ENCODE measurements at places on chromosomes 4 and X.

GRCh38 chrX:70477734-70478075 lies 33.1 kb downstream of the DLG3 start:
- no peak for DNase-seq

GRCh38 chrX:55102754-55103153 lies 13.9 kb downstream of the PAGE2 start:
- DNase-seq = no peak

GRCh38 chr4:151854731-151855130 lies 93.9 kb upstream of the GATB start:
- no peak for DNase-seq

- DNase-seq = no peak
Measured at GRCh38 chrX:120647127-120647526, 17.3 kb upstream of the C1GALT1C1 start.

DNA sequence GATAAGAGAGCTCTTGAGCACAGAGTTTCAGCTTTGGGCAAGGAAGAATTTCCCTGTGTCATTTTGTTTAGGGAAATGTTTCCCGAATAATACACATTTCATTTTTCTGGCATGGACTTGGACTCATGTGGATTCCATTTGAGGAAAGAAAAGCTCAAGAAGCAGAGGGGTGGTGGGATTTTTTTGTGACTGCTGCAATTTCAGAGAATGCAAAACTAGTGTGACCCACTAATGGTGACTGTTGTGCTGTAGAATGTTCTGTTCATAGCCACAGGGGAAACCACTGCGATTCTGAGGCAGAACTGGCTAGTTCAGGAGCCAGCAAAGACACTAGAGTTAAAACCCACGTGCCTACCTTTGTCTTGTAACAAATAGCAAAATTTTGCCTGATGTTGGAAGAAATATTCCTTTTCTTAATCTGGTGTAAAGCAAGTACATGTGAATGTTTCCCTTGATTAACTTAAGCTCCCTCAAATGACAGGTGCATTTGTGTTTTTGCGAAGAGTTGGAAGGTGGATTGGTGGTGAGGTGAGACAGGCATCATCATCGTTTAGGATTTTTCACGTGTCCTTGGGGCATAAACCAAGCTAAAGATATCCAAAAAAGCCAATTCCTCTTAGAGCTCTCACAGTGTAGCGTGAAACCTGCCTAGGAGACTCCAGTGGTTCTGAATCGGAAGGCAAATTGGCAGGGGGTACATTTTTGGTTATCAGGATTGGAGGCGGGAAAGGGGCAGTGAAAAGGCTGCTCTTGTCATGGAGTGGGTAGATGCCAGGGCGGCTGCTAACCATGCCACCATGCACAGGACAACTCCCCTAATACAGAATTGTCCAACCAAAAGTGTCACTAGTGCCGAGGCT lies 38.0 kb upstream of the FAM9C start:
- no peak for DNase-seq

GRCh38 chrX:46366381-46367207 lies 178.6 kb downstream of the ZNF674 start:
- DNase-seq = no peak

- no peak for DNase-seq
Measured at GRCh38 chr4:127846061-127846460, 34.6 kb upstream of the PLK4 start.

DNA sequence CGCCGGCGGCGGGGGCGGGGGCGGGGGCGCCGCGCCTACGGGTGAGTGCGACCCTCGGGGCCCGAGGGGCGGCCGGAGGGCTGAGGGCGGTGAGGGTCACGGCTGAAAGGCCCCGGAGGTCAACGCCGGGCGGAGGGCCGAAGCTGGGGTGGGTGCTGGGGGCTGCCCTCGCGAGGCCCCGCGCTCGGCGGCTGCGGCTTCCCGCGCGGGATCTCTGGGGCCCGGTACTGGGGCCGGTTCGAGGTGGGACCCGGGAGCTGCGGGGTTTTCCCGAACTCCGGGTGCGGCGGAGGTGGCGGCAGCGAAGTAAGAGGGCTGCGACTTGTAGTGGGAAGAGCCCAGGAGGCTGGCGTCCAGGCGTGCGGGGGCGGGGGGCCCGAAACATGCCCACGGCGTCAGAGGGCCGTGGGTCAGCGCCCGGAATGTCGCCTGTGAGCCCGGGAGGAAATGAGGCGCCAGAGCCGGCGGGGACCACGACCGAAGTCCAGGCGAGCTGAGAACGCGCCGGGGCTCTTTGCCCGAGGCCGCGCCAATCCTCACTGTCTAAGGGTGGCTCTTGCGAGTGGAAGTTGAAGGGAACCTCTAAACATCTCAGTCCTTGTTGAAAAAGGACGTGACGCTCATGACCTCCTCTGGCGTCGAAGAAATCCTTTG lies 407 bp downstream of the IL13RA1 start:
- no peak for DNase-seq

GRCh38 chrX:40197071-40197470 lies 99.3 kb upstream of the BCOR start:
- no peak for DNase-seq

GRCh38 chr4:114277690-114278089 lies 298.2 kb upstream of the ARSJ start:
- DNase-seq = no peak

DNA sequence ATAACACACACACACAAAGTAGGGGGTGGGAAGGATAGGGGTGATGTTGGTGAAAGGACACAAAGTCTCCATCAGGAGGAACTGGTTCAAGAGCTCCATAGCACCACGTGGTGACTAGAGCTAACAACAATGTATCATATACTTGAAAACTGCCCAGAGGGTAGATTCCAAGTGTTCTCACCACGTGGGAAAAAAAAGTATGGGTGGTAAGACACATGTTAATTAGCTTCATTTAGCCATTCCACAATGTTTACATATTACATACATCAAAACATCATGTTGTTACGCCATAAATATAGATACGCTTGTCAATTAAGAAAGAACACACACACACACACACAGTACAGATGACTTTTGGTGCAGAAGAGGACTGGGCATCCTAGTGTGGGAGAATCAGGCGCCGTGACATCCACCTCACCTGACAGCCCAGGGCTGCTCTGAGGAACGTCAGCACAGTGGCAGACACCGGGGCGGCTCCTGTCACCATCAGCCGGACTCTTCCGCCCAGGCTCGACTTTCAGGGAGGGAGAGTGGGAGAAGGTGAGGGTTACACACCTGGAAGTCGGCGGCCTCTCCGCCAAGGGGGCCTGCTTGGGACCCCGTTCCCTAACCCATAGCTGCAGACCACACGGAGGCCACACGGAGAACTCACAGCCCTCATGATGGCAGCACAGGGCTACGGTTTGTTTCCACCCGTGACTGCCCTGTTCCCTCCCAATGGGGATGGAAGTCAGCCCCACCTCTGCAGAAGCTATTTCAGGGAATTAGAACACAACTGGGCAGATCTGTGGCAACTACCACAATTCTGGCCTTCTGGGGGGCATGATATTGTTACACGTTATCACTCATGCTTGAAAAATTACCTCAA lies 31.8 kb upstream of the CENPU start:
- no peak for DNase-seq

DNA sequence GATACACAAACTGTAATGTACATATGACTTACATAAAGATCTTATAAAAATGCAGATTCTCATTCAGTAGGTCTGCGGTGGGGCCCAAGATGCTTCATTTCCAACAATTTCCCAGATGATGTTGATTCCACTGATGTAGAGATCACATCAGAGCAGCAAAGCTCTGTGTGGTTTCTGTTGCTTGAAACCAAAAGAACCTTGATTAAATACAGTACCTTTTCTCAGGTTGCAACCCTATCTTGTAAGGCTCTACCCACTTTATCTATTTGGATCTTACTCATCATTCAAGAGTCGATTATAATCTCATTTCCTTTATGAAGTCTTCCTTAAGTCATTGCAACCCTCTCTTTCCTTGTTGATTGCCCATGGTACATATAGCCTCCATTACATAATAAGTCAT lies 816.8 kb downstream of the RPA4 start:
- no peak for DNase-seq

- no peak for DNase-seq
Measured at GRCh38 chrX:57528670-57529255, 63.0 kb upstream of the ZXDB start.

GRCh38 chr4:155984106-155984797 lies 30.6 kb upstream of the CTSO start:
- no peak for DNase-seq

- no peak for DNase-seq
Measured at GRCh38 chr4:139017861-139018260, 2.3 kb downstream of the NOCT start.

GRCh38 chrX:71974916-71975315 lies 64.3 kb downstream of the NHSL2 start:
- DNase-seq = no peak

- DNase-seq = no peak
Measured at GRCh38 chr4:178599521-178599920, 1157.3 kb upstream of the AGA start.

DNA sequence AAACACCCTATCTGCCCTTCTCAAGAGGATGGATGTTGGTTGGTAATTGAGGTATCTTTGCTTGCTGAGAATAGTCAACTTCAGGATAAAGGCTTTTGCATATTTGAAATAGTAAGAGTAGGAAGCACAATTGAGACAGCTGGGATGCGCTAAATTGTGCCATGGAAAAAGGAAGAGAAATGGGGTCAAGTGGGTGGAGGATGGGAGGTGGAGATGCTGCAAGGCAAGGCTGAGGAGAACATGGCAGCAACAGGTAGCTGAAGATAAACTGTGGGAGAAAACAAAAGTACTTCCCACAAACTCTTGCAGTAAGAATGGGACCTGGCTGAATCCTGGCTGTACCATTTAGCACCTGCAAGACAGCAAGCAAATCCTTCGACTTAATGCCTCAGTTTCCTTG lies 13.9 kb upstream of the CDS1 start:
- DNase-seq = no peak

- no peak for DNase-seq
Measured at GRCh38 chr4:81494031-81494431, 22.3 kb upstream of the RASGEF1B start.

DNA sequence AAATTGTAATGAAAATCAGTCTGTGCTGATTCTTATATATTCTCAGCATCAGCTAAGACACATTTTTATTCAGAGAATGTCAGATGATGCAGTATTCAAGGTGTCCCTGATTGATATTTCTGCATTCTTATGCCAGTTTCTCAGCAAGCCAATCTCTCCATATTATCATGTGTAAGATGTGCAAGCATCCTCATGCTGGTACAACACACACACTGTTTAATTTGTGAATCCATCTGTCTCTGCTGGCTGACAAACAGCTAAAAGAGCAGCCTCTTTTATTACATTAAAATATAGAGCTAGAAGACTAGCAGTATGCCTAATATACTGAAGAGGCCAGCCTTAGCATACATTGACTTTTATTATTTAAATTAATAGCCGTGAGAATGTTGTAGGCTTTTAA lies 502.9 kb upstream of the GNPDA2 start:
- DNase-seq = no peak

- no peak for DNase-seq
Measured at GRCh38 chr4:39892988-39893692, 84.6 kb downstream of the PDS5A start.

DNA sequence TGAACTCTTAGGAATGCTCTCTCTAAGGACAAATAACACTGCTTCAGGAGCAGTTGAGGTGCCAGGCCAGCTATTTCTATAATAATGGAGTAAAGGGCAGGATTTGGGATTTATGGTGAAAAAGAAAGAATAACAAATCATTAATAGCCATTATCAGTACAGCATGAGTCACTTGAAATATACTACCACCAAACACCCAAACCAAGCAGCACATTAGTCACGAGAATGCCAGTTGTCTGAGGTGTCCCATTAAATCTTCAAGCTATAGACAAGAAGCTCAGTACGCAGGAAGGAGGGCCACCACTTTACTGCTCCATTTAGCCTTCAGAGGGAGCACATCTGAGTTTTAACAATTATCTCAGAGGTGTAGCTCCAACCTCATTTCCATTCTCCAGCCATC lies 106.8 kb upstream of the MAGEA10 start:
- no peak for DNase-seq

DNA sequence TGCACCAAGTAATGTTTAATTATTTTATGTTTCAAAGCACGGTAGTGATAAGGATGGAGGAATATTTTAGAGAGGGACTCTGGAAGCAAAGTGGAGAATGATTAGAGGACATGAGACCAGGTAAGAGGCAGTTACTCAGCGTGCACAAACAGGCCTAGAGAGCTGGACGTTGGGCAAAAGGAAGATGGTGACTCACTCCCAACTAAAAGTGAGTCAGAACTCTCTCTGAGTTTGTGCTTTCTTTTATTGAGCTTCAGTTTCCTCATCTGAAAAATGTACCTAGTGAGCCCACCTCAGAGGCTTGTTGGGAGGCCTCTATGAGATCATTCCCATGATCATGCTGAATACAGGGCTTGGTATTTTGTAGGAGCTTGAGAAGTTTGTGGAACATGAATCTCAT lies 1.6 kb upstream of the ZC4H2 start:
- DNase-seq = no peak

All from HFF-Myc (cell line).